ENCODE measurements at places on chromosomes 12 and 14.

DNA sequence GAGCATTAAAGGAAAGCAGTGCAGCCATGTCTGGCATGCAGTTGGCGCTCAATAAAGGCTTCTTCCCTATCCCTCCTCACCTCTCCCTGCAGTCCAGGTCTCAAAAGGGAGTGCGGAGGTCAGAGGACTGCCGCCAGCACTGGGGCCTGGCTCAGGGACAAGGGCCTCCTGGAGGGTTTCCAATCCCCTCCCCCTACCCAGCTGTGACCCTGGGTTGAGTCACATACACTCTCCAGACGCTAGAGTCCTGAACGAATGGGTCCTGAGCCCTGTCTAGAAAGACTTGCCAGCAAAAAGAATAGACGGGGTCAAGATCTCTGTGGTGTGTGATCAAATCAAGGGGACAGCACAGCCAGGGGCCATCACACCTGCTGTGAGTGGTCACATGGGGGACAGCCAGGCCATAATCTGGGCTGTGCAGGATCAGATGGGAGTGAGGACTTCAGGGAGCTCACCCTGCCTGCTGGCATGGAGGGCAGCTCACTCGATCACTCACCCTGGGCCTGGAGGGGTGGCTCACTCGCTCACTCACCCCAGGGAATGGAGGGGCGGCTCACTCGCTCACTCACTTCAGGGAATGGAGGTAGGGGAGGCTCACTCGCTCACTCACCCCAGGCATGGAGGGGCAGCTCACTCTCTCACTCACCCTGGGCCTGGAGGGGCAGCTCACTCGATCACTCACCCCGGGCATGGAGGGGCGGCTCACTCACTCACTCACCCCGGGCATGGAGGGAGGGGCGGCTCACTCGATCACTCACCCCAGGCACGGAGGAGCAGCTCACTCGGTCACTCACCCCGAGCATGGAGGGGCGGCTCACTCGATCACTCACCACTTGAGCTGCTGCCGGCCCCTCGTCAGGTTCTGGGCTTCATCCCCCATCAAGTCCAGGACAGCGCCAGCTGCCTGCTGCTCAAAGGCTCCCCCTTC, 12.8 kb downstream of the CFAP73 start:
- H3K27ac ChIP-seq, result no peak overlapping the region
- H3K36me3 ChIP-seq, result peaks cover 98% of the 10 kb centered on the region

DNA sequence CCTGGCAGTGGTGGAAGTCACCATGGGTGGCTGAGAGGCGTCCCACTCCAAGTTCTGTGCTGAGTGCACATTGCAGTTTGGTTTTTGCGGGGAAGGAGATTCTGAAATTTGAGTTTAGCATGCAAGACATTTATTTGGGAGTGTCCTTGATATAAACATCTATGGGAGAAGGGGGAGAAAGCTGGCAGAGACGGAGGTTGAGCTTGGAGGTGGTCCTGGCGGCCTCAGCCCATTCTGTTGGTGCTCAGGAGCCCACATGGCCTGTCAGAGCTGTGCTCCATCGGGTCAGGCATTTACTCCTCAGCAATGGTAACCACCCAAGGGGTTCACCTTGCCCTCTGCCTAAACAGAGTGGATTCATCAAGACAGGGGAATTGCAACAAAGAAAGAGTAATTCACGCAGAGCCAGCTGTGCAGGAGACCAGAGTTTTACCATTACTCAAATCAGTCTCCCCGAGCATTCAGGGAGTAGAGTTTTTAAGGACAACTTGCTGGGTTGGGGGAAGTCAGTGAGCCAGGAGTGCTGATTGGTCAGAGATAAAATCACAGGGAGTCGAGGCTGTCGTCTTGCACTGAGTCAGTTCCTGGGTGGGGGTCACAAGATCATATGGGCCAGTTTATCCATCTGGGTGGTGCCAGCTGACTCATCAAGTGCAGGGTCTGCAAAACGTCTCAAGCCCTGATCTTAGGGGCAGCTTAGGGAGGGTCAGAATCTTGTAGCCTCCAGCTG, 323.3 kb upstream of the TMEM132C start:
- H3K4me3 ChIP-seq, result no peak overlapping the region
- no peaks in the 10 kb centered on the region for H3K36me3 ChIP-seq
- H3K4me1 ChIP-seq, result no peaks in the 10 kb centered on the region
- no peak for DNase-seq
- no peaks in the 10 kb centered on the region for H3K27me3 ChIP-seq

- H3K36me3 ChIP-seq, result no peaks in the 10 kb centered on the region
- no peak overlapping the region for H3K4me3 ChIP-seq
- no peaks in the 10 kb centered on the region for H3K4me1 ChIP-seq
- DNase-seq, result no peak
- no peaks in the 10 kb centered on the region for H3K27me3 ChIP-seq
These were observed 76.1 kb upstream of the BTG1 start for GRCh38 chr12:92221656-92222315.

DNA sequence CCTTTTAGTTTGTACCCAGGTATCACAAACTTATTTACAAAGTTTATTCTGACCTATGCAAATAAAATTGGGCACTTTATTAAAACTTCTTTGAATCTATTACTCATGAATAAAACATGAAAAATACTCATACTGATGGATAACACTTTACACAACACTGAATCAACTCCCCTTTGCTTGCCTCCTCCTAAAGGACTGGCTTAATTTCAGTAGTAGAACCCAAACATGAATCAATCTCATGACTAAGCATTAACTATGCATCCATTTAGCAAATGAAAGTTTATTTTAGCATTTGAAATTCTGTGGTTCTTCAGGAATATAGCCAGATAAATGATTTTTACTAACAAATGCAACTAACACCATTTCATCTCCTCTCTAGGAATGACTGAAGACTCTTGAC, 32.4 kb downstream of the DENND5B start:
- no peaks in the 10 kb centered on the region for H3K27me3 ChIP-seq
- no peak overlapping the region for H3K4me3 ChIP-seq
- no peaks in the 10 kb centered on the region for H3K4me1 ChIP-seq
- no peaks in the 10 kb centered on the region for H3K36me3 ChIP-seq

DNA sequence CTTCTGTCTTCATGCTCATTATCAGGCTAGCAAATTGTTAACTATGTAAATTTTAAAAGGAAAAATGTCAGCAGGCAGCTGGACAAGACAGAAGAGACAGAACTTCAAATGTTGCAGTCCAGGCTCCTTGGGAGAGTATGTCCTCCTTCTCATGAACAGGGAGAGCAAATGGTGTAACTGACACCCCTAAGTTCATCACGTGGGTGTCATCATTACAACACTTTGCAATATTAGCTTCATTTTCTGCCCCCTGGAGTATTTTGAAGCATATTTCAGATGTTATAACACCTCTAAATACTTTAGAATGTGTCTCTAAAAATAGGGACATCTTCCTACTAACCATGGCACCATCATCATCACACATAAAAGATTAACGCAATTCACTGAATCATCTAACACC, 62.1 kb downstream of the ZNF664 start:
- no peak for DNase-seq
- H3K27me3 ChIP-seq, result no peaks in the 10 kb centered on the region
- no peak overlapping the region for H3K27ac ChIP-seq

Measured in ascending aorta (tissue), 2 donors.